CD4-positive, alpha-beta T cell treated with Interleukin-12 subunit alpha and Interleukin-12 subunit beta, for 1 hour (primary cell): ENCODE measurements at places on chromosomes 7 and 10.
A peak's percentile ranks its signal among the peaks of the same experiment; 100 is the strongest.

GRCh38 chr10:4315551-4315950, 510.5 kb upstream of the AKR1E2 start:
- DNase-seq, result no peak

DNA sequence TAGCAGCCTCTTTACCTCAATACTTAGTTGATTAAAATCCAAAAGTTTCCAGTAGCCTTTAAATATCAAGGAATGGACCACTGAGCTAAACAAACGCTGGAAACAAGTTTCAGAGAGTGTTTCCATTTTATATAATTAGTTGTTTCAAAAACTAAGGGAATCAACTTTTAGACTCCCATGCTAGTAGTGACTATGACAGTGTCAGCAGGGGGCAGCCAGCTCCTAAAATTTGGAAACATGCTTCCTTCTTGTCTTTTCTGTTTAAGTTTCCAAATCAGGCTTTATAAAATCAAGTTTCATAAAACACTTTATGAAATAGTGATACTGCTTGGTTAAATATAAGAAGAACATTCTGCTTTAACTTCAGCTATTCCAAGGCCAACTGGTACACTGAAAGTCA, 138.2 kb upstream of the TMEM229A start:
- DNase-seq, result no peak

- DNase-seq, result no peak
Observed at GRCh38 chr10:118504467-118505205, 90.8 kb downstream of the PRLHR start.

DNA sequence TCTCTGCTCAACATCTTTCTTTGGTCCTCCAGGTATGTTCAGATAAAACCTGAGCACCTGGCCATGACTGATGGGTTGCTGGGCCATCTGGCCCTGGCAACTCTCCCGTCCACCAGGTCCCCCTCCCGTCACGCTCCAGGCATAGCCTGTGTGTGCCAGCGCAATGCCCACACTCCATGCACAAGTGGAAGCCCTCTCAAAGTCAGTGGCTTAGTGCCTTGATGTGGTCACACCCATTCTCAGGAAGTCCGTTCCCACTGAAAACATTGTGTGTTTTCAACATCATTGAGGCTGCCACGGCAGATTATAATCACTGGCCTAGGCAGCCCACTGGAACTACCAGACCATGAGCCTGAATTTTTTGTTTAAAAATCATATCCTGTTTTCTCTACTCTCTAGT, 170.6 kb upstream of the LANCL2 start:
- DNase-seq, result no peak

DNA sequence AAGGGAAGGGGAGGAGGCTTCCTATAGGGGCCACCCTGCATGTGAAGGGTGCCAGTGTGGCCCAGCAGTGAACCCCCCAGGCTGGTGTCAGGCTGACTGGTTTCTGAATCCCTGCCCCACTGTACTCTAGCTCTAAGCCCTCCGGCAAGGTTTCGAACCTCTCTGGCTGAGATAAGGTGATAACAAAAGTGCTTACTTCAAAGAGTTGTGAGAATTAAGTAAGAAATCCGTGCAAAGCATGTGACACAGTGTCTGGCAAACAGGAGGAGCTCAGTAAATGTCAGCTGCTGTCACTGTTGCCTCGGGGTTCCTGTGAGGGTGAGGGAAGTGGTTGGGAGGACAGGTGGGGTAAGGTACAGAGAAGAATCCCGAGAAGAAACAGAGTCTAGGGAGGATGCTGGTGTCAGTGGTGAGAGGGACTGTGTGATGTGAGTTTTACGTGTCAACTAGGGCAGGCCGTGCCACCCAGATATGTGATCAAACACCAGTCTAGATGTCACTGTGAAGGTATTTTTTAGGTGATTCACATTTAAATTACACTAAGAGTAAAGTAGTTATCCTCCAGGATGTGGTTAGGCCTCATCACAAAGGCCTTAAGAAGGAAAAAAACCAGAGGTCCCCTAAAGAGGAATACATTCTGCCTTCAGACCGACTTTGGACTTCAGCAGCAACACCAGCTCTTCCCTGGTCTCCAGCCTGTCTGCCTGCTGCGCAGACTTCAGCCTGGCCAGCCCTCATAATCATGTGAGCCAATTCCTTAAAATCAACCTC, 64.4 kb downstream of the BPGM start:
- DNase-seq, result peak; percentile 52

DNA sequence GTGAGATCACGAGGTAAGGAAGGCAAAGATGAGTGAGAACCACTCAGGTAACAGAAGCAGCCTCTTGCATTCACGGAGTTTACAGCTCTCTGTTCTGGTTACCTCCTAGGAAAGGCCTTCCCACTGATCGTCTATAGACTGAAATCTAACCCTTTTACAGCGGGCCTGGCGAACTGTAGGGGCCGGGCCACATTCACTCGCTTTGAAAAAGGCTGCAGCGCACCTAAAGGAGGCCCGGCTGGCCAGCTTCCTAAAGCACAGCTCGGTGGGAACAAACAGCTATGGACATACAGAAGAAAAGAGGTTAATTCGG, 565 bp downstream of the ATP5MK start:
- DNase-seq, result no peak

- no peak for DNase-seq
Observed at GRCh38 chr10:71259815-71260501, 47.6 kb downstream of the UNC5B start.

- DNase-seq, result no peak
Observed at GRCh38 chr10:106799776-106800175, 364.7 kb downstream of the SORCS1 start.

- peak; percentile 50 for DNase-seq
Observed at GRCh38 chr10:1063232-1063865, 7.2 kb downstream of the WDR37 start.

DNA sequence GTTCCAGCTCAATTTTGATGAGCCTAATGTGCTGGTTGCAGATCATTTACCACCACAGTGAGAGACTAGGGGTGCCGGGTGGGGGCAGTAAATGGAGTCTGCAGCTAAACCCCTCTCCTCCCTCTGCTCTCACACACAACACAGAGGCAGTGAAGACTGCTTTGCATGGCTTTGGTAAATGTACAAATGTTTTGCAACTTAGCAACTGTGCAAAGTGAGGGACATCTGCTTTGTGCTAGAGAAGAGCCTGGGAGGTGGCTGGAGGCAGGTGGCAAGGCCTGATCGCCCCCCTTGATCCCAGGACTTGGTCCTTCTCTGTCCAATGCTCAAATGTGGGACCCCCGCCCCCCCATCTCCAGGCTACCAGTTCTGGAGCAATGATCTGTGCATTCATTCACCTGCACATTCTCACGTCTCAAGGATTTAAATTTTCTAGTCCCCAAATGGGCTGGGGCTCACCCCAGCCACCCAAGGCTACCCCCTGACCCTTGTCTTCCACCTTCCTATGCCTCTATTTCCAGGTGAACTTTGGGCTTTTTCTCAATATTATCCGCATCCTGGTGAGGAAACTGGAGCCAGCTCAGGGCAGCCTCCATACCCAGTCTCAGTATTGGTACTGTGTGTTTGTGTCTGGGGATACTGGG, 11.6 kb downstream of the GHRHR start:
- DNase-seq, result no peak

DNA sequence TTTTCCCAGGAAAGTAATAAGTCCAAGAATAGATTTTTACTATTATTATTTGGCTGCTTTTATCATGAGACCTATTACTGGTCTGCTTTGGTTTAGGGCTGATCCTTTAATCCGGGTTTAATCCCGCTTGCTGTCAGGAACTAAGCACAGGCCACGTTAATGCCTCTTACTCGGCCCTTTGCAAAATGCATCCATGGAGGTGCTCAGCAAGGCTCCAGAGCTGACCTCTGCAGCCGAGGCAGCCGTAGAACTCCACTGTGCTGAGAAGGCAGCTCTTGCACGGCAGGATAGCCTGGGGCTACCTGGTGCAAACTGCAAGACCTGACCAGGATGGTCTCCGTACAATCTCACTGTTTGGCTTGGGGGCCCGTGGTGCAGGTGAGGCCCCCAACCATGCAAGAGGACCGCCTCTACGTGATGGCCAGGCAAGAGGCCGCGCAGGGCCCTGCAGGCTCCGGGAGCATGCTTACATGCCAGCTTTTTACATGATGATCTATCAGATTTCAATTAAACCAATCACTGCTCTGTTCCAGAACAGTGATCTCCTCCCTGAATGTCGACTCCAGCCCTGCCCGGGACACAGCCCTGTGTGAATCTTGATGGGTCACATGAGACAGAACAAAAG, 10.4 kb upstream of the CALML3 start:
- no peak for DNase-seq

GRCh38 chr7:56483861-56484550, 367.8 kb upstream of the NUPR2 start:
- DNase-seq, result no peak

GRCh38 chr10:2772135-2772534, 295.2 kb upstream of the PFKP start:
- DNase-seq, result no peak

DNA sequence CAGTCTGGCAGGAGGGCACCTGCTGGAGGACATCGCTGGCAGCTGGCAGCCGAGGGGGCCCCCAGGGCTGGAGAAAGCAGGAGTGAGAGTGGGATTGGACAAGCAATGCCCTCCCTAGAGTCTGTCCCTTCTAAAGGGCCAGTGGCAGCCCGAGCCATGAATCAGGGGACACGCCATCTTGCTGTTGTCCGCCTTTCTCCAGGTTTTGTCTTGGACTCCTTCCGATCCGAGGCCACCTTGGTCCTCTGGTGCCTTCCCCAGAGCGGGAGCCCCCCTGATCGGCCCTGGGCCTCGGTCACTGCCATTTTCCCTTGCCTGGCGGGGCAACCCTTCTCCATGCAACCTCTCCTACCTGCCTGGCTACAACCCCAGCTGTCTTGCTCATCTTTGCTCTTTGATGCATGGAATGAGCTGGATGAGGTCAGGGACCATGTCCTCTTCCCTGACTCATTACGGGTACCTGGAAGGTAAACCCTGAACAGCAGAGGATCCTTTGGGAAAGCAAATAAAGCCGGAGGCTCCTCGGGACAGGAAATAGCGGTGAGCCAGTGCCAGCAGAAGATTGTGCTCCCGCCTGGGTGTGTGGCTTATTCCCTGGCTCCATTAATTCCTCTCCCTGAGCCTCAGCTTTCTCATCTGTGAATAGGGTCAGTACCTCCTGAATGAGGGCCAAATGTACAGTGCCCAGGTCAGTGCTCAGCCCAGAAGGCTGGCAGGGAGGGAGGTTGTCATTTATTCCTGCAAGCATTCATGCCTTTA, 112.0 kb downstream of the GRK5 start:
- DNase-seq, result no peak

DNA sequence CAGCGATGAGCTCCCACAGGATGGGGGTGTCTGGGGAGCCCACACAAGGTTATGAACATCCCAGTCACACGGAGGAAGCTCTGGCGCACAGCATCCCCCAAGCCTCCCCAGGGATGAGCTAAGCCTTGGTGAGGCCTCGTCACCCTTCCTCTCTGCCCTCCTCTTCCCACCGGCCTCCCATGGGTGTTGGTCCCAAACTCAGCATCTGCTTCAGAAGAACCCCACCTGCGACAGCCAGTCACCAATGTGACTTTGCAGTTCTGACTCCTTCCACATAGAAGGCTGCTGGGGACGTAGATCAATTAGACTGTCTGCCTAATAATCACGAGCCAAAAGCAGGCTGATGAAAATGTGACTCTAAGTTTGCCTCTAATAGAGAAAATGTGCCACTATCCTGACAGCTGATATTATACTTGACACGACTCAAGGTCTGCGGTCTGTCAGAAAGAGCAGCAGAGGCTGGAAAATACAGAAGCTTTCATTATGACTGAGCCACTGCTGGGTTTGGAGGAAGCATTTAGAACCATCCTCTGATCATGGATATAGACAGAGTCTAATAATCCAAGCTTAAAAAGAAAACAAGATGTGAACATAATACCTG, 116.0 kb upstream of the PFKP start:
- no peak for DNase-seq

DNA sequence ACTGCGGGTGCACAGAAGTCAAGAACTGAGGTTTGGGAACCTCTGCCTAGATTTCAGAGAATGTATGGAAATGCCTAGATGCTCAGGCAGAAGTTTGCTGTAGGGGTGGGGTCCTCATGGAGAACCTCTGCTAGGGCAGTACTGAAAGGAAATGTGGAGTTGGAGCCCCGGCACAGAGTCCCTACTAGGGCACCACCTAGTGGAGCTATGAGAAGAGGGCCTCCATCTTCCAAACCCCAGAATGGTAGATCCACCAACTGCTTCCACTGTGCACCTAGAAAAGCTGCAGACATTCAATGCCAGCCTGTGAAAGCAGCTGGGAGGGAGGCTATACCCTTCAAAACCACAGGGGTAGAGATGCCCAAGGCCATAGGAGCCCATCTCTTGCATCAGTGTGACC, 1336.0 kb upstream of the CELF2 start:
- no peak for DNase-seq

DNA sequence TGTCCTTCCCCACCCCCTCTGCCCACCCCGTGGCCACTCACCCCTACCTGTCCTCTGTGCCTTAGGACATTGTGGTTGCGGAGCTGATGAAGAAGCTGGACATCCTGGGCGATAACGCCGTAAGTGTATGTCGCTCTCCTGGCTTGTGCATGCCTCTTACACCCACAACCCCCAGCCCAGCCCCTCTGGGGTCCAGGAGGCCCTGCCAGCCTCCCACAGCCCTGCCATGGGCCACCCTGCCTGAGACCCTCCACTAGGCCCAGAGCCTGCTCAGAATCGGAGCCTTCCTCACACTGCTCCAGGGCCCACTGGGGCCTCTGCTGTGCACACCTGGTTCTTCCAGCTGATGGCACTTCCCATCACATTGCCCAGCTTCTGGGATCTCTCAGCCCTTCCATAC, 36.8 kb upstream of the DPYSL4 start:
- DNase-seq, result no peak

- no peak for DNase-seq
Observed at GRCh38 chr7:131544449-131545301, 11.8 kb downstream of the PODXL start.

GRCh38 chr7:134561-135256, 57.7 kb upstream of the FAM20C start:
- no peak for DNase-seq

GRCh38 chr7:127514499-127514898, 70.9 kb downstream of the GCC1 start:
- peak; percentile 43 for DNase-seq

- DNase-seq, result no peak
Observed at GRCh38 chr7:157519246-157519645, 182.4 kb downstream of the DNAJB6 start.

GRCh38 chr10:62249957-62250356, 18.7 kb downstream of the RTKN2 start:
- no peak for DNase-seq

DNA sequence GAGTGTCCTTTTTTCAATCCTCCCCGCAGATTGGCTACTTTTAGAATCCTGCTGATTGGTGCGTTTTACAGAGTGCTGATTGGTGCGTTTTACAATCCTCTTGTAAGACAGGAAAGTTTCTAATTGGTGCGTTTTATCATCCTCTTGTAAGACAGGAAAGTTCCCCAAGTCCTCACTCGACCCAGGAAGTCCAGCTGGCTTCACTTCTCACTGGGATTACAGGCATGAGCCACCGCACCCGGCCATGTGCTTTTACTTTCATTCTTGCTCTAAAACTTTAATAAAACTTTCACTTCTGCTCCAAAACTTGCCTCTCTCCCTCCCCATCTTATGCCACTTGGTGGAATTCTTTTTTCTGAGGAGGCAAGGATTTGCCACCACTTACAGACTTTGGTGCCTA, 17.0 kb upstream of the WAPL start:
- DNase-seq, result no peak

- DNase-seq, result no peak
Observed at GRCh38 chr7:16430133-16430532, 8.8 kb upstream of the CRPPA start.
